ENCODE measurements at places on chromosomes 12 and 14. TPM values are rescaled to one million over a fixed set of nuclear protein-coding genes. Genes with fewer than 3 reads are reported as not detected.

DNA sequence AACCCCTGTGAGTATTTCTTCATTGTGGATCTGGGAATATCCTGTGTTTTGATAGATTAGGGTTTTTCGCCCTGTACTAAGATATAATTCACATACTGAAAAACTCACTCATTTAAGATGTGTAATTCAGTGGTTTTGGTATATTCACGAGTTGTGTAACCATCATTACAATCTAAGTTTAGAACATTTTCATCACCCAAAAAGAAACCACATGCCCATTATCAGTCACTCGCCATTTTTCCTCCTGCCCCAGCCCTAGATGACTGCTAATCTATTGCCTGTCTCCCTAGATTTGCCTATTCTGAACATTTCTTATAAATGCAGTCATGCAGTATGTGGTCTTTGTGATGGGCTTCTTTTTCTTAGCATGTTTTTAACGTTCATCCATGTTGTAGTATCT, 67.9 kb upstream of the ATF1 start:
- DNase-seq: no peak

DNA sequence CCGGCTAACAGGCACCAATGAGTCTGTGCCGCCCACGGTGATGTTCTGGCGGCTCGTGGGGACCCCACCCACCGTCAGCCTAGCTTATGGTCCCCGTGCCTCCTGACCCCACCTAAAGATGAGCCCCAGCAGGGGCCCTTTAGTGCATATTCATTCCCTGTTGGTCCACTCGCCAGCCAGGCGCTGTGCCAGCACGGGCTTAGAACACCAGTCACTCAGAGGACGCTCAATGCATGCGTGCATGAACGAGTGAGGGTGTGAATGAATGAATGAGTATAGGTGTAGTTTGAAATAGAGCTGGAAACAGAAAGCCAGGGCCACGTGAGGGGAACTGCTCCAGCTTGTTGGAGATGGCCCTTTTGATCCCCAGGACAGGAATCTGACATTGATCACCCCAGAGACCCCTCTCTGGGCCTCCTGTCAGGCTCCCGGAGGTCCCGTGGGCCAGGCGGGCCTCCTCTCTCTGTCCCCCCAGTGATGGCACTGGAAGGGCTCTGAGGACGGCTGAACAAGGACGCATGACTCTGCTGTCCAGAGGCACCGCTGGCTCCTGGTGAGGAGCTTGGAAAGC, 193.9 kb upstream of the C14orf180 start:
- no peak for DNase-seq

DNA sequence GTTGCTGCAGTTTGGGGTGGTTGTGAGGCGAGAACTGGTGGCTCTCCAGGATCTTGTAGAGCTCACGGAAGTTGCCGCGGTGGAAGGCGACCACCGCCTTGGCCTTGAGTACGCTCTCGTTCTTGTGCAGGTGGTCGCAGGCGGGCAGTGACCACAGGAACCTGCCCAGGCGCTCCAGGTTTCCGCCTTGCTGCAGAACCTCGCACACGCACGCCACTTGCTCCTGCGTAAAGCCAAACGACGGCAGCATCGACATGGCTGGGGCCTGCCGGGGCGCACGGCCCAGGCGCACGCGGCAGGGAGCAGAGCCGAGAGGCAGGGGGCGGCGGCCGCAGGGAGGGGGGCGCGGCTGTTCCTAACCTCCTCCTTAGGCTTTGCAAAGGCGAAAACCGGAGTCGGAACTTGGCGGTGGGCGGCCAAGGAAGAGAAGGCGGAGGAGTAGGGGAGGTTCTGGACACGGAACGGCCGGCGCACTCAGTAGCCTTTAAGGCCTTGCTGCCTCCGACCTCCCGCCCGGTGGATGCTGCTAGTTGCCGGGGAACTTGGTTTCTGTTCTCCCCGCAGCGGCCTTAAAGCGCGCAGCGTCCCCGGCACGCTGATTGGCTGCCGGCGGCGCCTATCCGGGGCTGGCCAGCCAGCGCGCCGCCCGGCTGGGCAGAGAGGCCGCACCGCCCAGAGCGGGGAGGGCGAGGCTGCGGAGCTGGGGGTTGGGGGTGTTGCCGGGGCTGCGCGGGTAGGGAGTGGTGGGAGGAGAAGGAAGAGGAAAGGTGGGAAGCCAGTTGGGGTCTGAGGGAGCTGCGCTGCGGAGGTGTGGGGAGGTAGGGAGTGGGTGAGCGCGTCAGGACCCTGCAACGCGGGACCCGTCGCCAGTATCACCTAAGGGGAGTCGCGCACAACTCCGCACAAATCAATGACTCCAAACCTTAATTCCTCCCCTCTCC, at the start of gene SIX1:
SIX1 (minus strand) TSS at position 544 of the 941 bp plus-strand sequence; CDS start at position 256, 288 bp downstream.
- DNase-seq: peak; percentile 84

GRCh38 chr14:97055355-97055754, 258.2 kb downstream of the VRK1 start:
- no peak for DNase-seq

DNA sequence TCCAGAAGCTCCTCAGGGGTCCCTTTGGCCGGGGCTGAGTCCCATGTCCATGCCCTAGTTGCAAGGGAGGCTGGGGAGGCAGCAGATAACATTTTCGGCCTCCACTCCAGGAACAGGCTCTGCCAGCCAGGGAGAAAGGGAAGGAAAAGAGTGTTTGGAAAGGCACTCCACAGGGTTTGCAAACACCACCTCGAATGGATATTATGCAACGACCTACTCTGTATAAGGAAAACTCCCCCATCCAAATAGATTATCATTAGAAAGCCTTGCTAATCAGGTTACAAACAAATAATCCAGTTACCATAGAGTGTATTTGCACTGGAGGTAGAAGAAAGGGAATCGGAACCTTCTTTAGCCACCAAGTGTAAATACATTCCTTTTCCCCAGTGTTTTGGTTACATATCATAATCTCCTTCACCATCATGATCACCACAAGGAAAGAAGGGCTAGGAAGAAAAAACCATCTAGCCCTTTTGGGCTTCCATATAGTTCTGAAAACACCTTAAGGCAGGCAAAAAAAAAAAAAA, 40.4 kb downstream of the TMCC3 start:
- no peak for DNase-seq

GRCh38 chr12:88566430-88566829, 13.8 kb downstream of the KITLG start:
- peak; percentile 44 for DNase-seq

The TAS2R50 gene
- polyA plus RNA-seq: not detected

GRCh38 chr12:76940671-76941445, 62.0 kb upstream of the CSRP2 start:
- no peak for DNase-seq

The OR6C2 gene
- not detected for polyA plus RNA-seq

The SLC17A8 gene
- polyA plus RNA-seq: not detected

DNA sequence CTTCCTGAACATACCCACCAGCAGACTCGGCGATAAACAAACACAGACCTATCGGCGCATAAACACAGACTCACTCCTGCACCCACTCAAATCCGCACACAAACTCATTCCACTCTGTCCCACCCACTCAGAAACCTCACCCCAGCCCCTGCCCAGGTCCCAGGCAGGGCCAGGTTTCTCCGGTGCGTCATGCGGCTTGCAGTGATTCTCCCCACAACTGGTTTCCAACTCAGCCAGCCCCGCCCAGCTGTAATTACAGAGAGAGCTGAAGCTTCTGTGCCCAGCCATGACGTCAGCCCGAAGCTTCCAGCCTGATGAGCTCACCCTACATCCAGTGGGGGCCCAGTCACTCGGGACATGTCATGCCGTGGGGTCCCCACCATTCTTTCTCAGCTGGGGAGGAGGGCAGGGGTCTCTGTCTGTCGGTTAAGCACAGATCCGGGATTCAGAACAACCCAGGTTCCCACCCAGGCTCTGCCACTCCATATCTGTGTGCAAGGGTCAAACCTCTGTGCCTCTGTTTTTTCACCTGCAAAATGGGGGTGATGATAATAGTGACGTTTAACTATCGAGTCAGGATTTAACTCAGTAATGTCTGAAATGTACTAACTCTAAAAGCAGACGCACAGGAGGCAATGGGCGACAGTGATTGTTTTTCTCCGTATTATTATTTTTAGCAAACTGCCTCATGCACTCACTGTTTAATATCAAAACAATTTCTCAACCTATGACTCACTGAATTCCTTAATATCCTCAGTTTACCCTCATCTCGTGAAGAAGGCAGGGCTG, 2.3 kb upstream of the HSPB8 start:
- peak; percentile 96 for DNase-seq

GRCh38 chr12:65427646-65428045, 149.2 kb downstream of the MSRB3 start:
- no peak for DNase-seq

The INHBC gene
- 1.5 TPM for polyA plus RNA-seq

GRCh38 chr12:25615119-25615518, 62.0 kb upstream of the LMNTD1 start:
- DNase-seq: peak; percentile 60

The LDHB gene
- polyA plus RNA-seq: 619 TPM

DNA sequence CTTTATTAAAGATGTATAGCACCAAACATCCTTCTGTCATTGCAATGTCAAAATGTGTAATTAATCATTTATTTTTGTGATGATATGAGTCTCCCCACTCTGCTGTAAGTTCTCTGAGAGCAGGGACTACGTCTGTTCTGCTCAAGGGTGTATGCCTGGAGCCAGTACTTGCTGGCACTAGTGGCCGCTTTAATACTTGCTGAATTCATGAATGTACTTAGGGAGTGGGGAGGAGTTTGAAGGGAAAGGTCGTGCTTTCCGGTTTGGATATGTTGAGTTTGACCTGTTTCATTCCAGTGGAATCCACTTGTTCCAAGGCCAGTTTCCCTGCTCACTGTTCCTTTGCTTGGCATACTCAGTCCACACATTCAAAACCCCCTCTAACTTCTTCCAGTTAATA, 1.9 kb upstream of the DCAF5 start:
- peak; percentile 54 for DNase-seq

GRCh38 chr14:77040741-77041653, 12.5 kb upstream of the IRF2BPL start:
- peak; percentile 68 for DNase-seq

DNA sequence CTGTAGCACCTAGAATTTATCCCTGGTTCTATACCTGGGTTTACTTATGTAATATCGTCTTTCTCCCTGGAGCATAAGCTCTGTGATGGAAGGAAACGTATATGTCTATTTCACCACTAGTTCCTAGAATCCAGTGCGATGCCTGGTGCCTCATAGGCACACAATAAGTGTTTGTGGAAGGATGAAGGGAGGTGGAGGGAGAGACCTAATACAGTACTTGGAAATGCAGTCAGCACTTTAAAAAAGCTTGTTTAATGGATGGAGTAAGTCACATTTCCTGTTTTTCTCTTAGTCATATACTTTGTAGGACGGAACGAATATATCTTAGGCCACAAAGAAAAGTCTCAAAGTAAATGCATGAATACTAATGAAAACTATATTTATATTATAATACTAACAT, 186.5 kb upstream of the HMGA2 start:
- DNase-seq: no peak

DNA sequence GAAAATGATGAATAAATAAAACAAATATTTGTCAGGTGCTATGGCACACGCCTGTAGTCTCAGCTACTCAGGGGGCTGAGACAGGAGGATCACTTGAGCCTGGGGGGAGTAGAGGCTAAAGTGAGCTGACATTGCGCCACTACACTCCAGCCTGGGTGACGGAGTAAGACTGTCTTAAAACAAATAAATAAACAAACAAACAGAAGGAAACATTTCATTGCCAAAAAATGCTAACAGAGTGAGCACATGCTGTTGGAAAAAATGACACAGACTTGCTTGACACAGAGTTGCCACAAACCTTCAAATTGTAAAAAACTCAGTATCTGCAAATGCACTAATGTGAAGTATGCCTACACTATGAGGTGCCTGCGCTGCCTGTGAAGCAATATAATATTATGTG, 50.8 kb upstream of the AP4S1 start:
- DNase-seq: peak; percentile 9

The CLEC9A gene
- not detected for polyA plus RNA-seq

The FOXN3 gene
- polyA plus RNA-seq: 36.7 TPM

- no peak for DNase-seq
These were observed 2.2 kb downstream of the CPSF6 start for GRCh38 chr12:69241438-69242092.

The BICDL1 gene
- polyA plus RNA-seq: 26.6 TPM

The ANO2 gene
- not detected for polyA plus RNA-seq

The FGF6 gene
- polyA plus RNA-seq: not detected

The DDX24 gene
- polyA plus RNA-seq: 125 TPM

The DAO gene
- polyA plus RNA-seq: 0.41 TPM

The OR6C65 gene
- not detected for polyA plus RNA-seq

The PUS1 gene
- 10.2 TPM for polyA plus RNA-seq

The SNAPC1 gene
- 8.7 TPM for polyA plus RNA-seq

- peak; percentile 81 for DNase-seq
These were observed 5.4 kb downstream of the KCNH5 start for GRCh38 chr14:63039866-63040265.

- no peak for DNase-seq
These were observed 805 bp upstream of the CRACR2A start for GRCh38 chr12:3753544-3754284.

GRCh38 chr12:55724940-55725309, 3.9 kb downstream of the CD63 start:
- DNase-seq: no peak
